ENCODE measurements at places on chromosomes 12 and 14.

- no peak for DNase-seq
Measured at GRCh38 chr14:61462566-61463193, 141.3 kb downstream of the PRKCH start.

GRCh38 chr12:68573406-68573805, 37.3 kb upstream of the RAP1B start:
- no peak for DNase-seq

- no peak for DNase-seq
Measured at GRCh38 chr14:103725001-103725682, 9.5 kb downstream of the ZFYVE21 start.

- no peak for DNase-seq
Measured at GRCh38 chr12:94636462-94637085, 13.8 kb downstream of the TMCC3 start.

GRCh38 chr12:120249875-120250795, 15.4 kb downstream of the PXN start:
- no peak for DNase-seq

DNA sequence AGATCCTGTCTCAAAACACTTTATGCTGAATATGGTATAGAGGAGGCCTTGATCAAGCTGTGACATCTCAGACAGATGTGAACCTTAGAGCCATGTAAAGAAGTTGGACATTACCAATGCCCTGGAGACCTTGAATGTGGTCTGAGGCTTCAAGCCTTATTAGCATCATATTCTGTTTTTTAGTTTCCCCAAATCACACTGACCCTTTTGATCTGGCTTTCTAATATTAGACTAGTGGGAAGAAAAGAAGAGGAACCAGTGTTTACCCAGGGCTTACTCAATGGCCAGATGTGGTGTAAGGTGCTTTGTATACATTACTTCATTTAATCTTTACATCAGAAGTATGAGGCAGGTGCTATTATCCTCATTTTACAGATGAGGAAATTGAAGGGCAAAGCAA, 10.6 kb upstream of the TBPL2 start:
- no peak for DNase-seq

DNA sequence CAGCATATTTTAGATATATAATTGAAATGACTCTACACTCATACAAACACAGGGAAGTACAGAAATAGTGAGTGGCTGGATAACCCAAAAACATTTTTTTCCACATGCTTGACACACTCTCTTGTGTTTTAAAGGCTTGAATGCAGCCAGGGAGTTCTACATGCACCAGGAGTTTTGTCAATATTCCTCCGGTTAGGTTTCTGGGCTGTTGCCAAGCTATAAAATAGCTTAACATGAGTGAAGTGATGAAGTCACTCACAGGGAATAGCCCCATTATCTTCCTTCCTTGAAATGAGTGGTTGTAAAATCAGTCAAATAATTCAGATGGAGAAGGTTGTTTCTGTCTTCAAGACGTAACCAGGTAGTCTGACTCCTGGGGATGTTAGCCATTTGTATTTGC, 582.7 kb downstream of the SLC6A15 start:
- DNase-seq = no peak

GRCh38 chr14:61444215-61444768, 122.9 kb downstream of the PRKCH start:
- DNase-seq = no peak
